ENCODE measurements at places on chromosomes 2 and 18.
A peak's percentile ranks its signal among the peaks of the same experiment; 100 is the strongest.

- no peak for DNase-seq
Measured at GRCh38 chr2:31365348-31365747, 49.2 kb downstream of the XDH start.

DNA sequence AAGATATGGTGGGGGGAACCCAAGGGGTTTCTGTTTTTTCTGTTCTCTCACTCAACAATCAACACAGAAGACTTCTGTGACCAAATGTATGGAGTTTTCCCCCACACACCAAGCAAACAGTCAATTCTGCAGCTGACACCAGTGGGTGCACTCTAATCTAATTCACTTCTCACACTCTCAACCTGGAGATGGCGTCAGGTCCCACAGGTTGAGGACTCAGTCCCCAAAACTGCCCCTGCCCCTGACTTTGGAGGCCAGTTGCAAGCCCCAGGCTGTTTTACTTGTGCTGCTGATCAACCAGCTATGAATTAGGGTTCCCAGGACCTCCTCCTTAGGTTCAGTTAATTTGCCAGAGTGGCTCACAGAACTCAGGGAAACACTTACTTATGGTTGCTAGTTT, 6.2 kb downstream of the RNU2-63P start:
- no peak for DNase-seq

- no peak for DNase-seq
Measured at GRCh38 chr2:231124838-231125568, at the start of gene HTR2B. HTR2B (minus strand) TSS chr2:231125042; CDS start chr2:231123764, 1,278 bp downstream.

- peak; percentile 55 for DNase-seq
Measured at GRCh38 chr2:162333968-162334367, 10.0 kb upstream of the GCA start.

DNA sequence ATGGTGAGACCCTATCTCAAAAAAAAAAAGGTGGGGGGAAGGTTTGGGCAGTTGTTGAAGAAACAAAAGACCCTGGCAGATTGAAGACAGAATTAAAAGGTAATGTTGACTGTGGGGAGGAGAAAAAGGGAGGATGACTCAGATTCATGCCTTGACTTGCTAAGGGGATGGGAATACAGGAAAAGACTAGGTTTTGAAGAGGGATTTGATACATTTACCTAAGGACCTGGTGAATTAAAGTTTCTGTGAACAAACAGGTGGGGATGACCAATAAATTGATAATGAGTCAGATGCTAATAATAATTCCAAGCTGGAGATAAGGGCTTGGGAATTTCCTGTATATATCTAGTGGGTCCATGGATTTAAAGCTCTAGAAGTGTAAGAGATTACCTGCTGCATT, 27.6 kb downstream of the TTR start:
- DNase-seq = peak; percentile 39

GRCh38 chr2:18831916-18832510, 242.6 kb upstream of the NT5C1B start:
- no peak for DNase-seq

GRCh38 chr18:77173275-77174030, 40.9 kb upstream of the MBP start:
- DNase-seq = no peak

- DNase-seq = no peak
Measured at GRCh38 chr2:144455987-144456386, 63.9 kb downstream of the ZEB2 start.

DNA sequence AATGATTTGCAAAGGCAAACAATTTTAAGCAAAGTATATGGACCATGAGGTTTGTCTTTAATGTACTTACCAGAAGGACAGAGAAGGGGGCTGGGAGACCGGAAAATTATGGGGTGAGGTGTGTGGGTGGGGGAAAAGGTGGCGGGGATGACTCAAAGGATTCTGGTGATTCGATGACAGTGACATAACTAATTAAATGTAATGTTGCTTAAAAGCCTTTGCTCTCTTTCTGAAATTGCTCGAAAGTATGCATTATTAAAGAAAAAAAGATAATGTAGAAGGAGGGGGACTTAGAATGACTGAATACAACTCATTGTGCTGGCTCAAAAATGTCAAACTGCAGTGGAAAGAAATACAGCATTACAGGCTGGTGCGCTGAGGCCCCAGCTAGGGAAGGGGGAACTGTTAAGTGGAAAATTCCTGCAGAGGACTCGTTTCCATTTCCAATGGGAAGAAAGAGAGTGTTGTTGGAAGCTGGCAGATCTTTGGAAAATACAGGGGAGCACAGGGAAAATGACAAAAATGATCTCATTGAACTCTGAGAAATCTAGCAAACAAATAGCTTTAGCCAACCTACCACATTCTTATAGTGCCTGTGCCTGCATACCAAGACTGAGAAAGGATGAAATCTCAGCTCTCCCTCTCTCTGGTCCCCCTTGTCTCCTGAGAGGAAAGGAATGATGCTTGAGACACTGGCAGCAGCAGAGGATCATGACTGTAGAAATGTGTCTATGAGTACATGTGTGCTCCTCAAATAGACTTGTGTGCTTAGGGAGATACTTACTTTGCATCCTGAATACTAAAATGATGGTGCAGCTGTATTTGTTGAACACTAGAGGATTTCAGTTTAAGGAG, 632.4 kb downstream of the NYAP2 start:
- peak; percentile 3 for DNase-seq

GRCh38 chr2:70467831-70468779, 85.5 kb downstream of the TGFA start:
- no peak for DNase-seq

Data from DMS53 (cell line).